ENCODE measurements at places on chromosomes 7 and 10.

- no peak for DNase-seq
These were observed 306.9 kb downstream of the FRMD4A start for GRCh38 chr10:14023673-14024328.

DNA sequence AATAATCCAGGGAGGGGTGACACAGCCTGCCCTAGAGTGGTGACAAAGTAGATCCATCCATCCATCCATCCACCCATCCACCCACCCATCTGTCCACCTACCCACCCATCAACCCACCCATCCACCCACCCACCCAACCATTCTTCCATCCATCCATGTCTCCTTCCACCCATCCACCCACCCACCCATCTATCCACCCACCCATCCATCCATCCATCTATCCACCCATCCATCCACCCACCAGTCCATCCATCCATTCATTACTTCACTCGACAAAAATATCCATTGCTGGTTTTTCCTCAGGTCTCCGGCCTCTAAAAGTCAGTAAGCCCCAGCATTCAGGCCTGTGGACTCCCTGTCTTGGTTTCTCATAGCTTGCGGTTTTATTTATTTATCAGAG, 12.5 kb upstream of the LIMK1 start:
- no peak for DNase-seq

DNA sequence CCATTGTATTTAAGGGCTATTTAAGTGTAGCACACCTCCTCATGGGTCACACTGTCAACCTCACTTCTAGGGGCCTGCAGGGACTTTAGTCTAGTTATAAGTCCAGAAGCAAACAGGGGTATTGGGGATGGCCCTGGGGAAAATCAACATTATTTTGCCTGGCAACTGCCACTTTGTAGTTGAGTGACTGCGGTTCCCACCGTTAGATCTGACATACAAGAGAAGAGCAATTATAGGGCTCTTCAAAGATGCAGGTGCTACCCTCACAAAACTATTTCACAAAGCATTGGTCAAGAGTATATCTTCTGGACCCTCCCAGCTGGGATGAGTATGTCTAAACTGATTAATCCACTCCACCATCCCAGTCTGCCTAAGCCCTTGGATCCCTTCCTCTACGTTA, 133.0 kb upstream of the PCBD1 start:
- no peak for DNase-seq

DNA sequence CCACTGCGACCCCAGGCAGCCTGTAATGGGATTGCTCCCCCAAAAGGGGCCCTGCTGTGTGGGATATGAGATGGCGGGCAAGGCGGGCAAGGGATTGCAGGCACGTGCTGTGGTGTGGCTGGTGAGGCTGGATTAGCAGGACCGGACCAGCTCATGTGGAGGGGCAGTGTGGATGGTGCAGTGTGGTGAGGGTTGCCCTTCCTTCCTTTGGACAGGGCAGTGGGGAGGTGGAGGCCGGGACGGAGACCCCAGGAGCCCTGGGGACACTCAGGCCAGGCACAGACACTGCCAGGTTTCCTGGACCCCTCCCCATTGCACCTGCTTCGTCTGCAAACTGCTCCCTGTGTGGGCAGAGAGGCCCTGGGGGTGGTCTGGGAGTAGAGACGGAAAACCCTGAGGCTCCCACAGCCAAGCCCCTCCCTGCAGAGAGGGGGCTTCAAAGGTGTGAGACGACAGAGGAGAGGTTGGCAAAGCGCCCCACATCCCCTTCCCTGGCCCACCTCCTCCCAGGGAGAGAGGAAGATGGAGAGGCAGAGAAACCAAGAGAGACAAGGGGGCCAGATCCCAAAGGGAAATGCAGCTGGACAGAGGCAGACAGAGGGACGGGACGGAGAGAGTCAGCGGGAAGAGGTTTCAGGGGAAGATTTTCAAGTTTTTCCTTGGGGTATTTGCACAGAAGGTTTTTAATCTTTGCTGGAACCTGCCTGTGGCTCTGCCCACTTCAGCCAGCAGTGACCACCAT, 89.2 kb downstream of the MICALL2 start:
- DNase-seq, result no peak
